ENCODE measurements at places on chromosomes 11 and 22.

- DNase-seq, result no peak
These were observed 36.9 kb downstream of the PPP2R1B start for GRCh38 chr11:111729071-111729830.

GRCh38 chr22:31143038-31143437 is 2.7 kb upstream of the PLA2G3 start:
- DNase-seq, result no peak

DNA sequence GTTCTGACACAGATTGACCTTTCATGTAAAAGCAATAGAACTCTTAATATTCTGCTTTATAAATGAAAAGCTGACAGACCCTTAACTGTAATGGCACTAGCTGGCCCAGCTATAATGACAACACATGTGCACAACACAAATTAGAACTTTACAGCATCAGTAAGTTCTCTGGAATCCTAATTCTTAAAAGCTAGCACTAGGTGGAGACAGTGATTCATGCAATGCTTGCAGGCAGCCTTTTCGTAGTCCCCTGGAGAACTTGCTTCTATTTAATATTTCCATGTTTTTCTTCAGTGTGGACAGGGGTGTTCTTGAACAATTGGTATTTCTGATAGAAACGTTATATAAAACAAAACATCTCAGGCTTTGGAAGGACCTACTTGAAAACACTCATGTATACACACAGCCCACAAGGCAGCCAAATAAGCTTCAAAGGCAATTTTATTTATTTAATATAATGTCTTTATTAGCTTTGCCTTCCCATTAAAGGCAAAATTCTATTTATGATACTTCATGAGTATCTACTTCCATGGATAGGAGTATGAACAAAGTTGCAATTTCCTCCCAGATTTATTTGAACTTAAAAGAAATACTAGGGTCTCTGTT is 374.3 kb upstream of the MPPED2 start:
- peak; percentile 51 for DNase-seq

- no peak for DNase-seq
These were observed 16.9 kb downstream of the SMCO4 start for GRCh38 chr11:93526346-93526633.

All from inflammatory macrophage (primary cell).